ENCODE measurements at places on chromosomes 6 and 20.

GRCh38 chr20:63145156-63145555 lies 70.8 kb downstream of the YTHDF1 start:
- DNase-seq = no peak

DNA sequence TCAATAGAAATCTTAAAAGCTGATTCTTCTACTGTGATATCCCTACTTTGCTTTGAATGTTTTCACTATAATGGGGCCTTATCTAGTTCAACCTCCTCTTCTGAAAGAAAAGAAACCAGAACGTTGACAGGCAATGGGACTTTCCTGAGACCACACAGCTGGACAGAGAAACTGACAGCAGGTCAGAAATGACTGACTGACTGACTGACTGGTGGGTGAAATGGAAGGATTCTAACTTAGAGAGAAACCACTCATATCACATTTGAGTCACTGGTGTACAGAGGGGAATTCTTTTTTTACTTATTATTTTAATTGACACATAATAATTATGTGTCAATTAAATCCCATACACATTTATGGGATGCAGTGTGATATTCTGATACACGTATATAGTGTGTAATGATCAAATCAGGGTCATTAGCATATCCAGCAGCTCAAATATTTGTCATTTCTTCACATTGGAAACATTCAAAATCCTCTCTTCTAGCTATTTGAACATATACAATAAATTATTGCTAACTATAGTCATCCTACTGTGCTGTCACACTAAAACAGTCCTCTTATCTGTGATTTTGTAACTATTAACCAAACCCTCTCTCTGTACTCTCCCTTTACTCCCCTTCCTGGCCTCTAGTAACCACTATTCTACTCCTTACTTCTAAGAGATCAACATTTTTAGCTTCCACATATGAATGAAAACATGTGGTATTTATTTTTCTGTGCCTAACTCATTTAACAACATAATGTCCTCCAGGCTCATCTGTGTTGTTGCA lies 64.8 kb upstream of the NRSN1 start:
- DNase-seq = no peak

- DNase-seq = no peak
Observed at GRCh38 chr20:64000906-64001305, 20.0 kb downstream of the PRPF6 start.

DNA sequence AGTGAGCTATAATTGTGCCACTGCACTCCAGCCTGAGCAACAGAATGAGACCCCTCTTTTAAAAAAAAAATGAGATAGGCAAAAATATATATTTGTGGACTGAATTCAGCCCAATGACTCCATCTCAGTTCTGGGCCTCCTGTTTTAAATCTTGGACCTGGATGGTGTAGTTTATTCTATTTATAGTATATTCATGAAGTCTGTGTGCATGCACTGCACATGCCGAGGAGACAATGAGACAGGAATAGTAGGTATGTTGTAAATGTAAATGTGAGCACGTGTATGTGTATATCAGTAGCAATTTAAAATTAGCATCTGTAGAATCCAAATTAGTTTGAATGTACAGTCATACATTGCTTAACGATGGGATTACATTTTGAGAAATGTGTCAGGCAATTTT lies 91.0 kb downstream of the TBC1D7 start:
- no peak for DNase-seq

DNA sequence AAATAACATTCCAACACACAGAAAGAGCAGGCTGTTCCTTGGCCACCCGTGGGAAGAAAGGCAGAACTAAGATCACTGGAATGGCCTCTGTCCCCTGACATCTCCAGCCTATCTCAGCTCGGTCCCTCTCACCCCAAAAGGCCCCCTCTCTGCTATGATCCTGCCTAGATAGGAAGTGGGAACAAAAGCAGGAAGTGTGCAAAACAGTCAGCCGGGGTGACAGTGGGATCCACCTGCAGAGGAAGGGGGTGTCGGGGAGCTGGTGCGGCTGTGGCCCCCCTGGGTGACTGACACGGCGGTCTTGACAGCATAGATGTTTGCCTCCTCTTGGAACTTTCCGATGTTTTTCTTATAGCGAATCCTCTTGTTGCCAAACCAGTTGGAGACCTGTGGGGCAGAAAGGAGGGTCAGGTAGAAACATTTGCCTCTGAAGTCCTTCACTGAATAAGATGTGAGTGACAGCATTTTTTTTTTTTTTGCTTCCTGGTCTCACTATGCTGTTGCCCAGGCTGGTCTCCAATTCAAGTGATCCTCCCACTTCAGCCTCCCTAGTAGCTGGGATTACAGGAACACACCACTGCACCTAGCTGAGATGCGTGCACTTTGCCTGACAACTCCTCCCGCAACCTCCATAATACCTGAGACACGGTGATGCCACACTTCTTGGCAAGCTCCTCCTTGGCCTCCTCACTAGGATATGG lies 2.8 kb downstream of the PBX2 start:
- DNase-seq = no peak

GRCh38 chr6:26414281-26414680 lies 12.2 kb downstream of the BTN3A1 start:
- no peak for DNase-seq

DNA sequence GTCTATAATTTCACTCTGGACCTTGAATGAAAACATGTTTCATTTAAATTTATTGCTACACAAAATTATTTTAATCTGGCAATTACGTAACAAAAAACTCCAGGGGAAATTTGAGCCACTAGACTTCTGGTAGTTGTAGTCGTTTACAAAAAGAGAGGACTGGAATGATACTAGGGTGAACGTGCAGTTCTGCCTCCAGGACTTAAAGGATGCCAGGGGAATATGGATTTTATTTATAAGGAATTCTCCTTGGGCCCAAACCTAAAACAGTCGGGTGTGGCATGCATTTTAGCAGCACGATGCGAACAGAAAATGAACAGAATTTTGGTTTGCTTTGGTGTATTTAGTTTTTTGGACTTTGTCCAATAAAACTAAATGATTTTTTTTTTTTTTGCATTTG lies 76.9 kb downstream of the PRL start:
- DNase-seq = no peak

DNA sequence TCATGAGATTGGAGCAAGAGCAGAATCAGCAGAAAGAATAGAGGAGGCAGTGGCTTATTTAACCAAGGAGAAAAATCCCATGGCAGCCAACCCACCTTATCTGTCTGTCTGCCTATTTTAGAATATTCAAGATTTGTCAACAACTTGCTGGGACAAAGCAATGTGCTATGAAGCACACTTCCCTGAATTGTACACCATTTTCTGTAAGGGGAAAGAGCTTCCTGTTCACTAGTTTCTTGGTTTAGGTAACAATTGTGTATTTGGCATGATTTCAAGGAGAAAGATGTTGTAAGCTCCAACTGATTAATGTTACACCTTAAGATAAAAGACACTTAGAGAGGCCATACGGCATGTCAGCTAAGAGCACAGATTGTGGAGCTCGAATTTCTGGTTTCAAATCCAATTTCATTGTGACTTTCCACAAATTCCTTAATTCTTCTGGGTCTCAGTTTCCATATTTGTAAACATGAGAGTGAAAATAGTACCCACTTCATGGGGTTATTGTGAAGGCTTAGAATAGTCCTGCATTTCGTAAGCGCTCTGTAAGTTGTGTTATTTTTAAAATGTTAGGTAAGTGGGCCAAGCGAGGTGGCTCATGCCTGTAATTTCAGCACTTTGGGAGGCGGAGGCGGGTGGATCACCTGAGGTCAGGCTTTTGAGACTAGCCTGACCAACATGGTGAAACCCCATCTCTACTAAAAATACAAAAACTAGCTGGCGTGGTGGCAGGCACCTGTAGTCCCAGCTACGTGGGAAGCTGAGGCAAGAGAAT lies 4.8 kb upstream of the MUC22 start:
- DNase-seq = no peak

DNA sequence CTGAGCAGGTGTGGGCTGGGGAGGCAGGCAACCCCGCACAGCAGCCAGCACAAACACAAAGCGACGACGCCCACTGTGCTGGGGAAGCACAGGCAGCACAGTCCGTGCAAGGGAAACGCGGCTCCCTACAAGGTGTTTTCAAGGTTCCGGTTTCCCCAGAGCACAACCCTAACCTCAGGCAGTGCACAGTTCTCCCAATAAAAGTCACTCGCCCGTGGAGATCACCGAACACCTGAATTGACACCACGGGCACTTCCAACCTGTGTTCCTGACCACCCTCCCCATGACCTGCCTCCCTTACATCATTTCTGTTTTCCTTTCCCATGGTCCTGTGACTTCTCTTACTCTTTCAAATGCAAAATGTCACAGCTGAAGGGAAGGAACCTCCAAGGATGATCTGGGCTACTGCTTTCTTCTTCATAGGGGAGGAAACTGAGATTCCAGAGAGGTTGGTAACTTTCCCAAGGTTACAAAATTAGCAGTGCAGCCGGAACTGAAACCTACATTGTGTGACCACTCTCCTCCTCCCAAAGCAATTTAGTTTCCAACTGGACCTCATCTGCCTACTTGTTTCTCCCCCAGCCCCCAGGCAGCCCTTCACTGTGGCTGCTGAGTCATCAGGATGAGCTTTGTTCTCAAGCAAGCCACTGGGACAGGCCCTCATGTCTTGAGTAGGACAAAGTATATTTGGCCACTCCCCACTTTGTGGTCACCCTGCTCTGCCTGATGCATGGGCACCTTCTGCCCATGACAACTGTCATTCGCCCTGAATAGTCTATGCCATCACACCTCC lies 125.3 kb downstream of the ATXN1 start:
- DNase-seq = peak; percentile 18

DNA sequence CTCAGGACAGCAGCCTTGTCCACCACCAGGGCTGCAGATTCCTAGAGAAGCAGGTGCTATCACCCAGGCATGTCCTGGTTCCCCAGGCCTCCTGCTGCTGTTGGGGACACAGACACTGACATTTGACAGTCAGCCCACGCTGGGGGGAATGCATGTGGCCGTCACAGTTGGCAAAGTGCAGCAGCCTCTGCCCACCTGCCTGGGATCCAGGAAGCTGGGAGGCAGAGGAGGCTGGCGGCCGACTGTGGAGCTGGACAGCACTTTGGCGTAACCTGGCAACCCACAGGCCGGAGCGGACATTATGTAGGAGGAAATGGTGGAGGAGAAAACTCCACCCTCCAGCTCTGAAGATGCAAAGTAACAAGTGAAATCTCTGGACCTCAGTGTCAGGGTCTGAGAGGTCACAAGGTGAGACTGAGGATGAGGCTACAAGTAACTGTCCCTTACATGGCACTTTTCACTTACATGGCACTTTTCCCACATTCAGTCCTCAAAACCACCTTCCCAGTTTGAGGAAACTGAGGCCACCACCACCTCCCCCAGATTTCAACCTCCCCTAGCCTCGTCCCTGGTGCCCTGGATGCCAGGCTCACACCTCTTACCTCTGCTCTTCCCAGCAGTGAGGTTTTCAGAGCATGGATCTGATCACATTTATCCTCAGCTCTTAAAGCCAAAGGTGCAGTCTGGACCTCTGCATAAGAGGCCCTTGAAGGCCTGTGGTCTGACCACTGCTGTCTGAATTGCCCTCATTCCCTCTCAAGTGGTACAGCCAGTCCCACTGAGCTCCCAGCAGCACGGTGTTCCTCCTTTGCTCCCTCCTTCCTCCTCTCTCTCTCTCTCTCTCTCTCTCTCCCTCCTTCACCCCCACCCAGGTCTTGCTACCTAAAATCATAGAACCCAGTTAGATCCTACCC lies 8.7 kb downstream of the MAP1LC3A start:
- DNase-seq = no peak

DNA sequence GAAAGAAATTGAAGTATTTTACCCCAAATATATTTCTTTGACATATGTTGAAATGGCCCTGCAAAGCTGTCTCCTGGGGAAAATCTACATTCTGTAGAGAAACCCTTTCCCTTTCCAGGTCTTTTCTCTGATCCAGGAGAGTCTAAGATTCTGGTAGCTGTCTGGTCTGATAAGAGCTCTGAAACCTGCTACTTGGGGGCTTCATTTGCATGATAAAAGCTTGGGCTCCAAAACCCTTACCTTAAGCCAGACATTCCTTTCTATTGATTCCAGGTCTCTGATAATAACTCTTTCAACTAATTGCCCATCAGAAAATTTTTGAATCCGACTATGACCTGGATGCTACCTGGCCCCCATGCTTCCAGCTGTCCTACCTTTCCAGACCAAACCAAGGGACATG lies 169.2 kb upstream of the C6orf118 start:
- no peak for DNase-seq

DNA sequence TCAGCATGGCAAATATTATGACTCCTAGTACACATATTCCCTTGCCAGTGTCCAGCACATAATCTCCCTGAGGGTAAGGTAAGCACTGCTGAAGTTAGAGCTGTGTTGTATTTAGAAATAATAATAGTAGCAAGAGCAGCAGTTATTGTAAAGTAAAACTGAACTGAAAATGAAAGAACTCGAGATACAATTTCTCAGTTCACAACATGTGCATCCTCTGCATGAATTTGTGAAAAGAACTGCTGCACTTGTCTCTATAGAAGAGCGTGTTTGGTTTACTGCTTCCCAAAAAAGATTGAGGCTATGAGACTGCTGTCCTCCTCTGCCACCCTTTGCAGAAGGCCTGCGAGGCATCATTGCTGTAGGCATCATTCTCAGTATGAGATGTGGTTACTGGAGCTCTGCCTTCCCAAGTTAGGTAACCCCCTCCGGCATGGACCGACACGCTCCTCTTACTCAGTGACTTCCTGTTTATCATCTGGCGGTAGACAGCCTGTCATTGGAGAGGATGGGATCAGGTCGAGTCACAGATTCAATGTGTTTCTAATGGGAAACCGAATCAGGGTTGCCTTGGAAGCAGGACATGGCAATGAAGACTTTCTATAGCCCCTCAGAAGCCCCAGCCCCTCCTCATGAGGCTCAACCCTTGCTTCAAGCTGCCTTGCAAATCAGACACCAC lies 48.1 kb downstream of the SLC24A3 start:
- DNase-seq = peak; percentile 10

DNA sequence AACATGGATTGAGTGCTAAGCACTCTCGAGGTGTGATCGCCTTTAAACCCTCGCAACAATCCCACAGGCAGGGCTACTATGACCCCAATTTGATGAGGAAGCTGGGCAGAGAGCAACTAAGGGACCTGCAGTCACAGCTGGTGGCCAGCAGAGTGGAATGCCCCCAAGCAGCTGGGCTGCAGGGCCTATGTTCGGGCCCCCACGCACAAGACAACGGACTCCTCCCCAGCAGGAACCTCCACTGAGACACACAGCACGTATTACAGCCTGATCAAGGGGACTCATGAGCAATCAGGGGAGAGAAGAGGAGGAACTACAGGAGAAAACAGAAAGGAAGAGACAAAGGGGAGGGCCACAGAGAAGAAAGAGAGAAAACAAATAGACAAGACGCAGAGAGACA lies 21.7 kb downstream of the CST7 start:
- DNase-seq = no peak
